ENCODE measurements at places on chromosomes 2 and 18.

DNA sequence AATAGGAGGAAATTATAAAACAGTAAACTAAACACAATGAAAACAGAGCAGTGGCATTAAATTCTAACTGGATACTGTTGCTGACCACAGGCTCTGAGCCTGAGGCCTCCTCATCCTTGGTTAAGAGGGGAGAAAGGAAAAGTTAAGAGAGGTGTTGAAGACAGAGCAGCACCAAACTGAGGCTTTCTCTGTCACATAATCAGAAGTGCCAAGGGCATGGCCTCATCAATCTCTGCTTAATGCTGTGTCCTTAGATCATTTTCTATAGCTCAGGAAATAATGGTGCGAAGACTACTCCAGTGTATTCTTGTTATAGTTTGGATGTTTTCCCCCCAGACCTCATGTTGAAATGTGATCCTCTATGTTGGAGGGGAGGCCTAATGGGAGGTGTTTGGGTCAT, 160.9 kb upstream of the SLC1A4 start:
- no peak for DNase-seq

GRCh38 chr18:35091841-35092240, 50.6 kb downstream of the MAPRE2 start:
- no peak for DNase-seq

DNA sequence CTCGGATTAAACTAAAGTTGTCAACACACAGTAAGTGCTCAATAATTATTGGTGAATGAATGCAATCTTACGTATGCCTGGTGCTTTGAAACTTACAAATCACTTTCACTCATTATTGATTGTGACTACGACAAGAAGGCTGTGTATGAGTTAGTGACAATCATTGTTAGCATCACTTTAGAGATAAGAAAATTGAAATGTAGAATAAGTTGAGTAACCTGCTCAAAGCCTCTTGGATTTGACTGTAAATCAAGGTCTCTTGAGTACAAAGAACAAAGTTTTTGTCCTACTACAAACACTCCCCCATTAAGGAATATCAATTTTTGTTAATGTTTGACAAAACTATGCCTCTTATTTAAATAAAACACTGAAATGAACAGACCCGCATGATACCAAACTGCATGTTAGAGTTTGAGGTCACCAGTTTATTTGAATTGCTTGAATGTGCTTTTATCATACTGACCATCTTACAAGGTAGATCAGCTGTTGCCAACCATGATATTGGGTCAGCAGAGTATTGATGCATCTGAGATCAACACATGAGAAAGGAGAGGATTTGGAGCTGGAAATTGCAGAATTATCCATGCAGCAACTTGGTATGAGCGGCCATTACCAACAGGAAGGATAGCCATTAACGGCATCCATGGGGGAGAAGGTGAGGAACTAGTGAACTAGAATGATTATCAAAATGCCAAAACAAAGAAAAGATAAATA, 142.1 kb downstream of the IRS1 start:
- no peak for DNase-seq

DNA sequence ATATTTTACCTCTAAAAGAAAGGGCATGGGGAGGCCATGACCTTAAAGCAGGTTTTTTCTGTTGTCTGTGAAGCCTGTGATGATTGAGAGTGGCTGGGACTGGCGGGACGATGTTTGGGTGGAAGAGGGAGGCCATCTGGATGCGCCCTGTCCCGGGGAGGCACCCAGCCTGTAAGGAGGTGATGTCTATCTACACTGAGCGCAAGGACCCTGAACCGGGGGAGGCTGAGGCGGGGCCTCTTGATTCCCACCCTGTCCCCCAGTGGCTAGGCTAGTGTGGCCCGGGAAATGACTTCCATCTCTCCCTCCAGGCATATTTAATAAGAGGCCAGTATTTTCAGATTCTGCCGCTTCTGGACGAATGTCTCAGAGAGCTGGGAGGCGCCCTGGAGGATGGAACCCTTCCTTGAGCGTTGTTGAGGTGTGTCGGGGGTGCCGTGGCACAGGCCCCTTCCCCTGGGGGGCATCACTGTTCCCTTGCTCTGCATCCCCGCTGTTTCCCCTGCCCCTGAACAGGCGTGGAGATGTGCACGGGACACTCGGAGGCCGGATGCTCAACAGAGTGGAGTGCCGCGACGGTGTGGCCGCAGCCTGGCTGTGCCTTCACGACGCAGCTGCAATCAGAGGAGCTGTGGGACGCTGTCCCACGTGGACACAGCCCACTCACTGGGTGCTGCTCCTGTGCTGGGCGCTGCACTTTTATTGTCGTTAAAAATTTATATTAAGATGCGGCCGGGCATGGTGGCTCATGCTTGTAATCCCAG, 185.4 kb downstream of the LDLRAD4 start:
- no peak for DNase-seq

GRCh38 chr2:225002656-225003045, 39.6 kb downstream of the DOCK10 start:
- DNase-seq = no peak

DNA sequence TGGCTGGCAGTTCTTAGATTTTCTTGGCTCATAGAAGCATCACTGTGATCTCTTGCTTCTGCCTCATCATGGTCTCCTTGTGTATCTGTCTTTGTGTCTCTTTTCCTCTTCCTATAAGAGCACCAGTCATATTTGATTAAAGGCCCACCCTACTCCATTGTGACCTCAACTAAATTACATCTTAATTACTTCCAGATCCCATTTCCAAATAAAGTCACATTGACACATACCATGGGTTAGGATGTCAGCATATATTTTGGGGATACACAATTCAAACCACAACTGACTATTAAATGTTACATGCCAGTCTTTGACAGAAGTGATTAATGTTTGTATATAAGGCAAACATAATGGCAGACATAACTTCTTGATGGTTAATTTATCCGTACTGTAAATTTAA, 27.3 kb upstream of the TMX3 start:
- DNase-seq = no peak

GRCh38 chr2:226573158-226573557, 226.5 kb downstream of the IRS1 start:
- DNase-seq = no peak

DNA sequence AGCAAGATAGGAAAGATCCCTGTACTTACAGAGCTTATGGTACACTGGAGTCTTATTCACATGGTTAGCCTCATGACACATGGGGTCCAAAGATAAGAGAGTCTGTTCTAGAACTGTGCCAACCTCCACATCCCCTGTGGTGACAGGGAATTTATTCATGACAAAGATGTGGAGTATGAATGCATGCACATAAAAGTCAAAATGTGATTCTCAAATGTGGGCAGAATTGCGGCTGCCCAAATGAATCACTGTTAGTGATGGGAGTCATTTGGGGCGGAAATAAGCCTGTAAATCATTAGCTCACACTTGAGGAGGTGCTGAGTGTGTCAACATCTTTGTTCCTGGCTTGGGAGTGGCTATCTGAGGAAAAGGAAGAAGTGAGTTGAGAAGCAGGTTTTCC, 560.6 kb downstream of the SLC4A3 start:
- no peak for DNase-seq

DNA sequence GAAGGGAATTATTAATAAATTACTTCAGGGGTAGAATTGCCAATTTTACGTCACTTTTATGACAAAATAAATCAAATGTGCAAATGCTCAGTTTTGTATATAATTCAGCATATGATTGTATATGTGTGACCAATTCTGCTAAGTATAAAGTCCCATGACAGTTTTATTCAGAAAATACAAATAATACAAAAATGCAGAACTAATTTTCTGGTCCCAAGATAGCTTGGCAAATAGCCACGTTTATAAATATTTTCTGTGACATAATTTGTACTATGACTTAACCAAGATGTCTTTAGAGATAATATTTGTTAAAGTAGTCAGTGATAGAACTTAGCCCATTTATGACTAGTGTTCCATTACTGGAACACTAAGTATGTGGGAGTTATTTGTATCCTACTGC, 24.2 kb upstream of the CAB39 start:
- DNase-seq = no peak

DNA sequence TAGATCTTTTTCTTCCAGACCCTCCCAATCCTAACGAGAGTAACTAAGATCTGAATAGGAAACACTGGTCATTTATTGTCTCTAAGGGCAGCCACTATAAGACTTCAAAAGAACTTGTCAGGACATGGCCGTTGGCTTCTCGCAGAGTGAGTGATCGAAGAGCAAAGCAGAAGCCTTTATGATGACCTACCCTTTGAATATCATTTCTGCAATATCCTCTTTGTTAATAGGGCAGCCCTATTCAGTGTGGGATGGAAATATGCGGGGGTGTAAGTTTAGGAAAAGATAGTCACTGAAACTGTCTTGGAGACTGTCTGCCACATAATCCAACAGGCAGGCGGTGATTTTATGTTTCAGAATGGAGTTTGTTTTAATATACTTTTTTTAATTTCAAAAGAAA, 70.9 kb downstream of the FBXO36 start:
- no peak for DNase-seq

- no peak for DNase-seq
These were observed 68.5 kb downstream of the TMEM18 start for GRCh38 chr2:608711-609110.

DNA sequence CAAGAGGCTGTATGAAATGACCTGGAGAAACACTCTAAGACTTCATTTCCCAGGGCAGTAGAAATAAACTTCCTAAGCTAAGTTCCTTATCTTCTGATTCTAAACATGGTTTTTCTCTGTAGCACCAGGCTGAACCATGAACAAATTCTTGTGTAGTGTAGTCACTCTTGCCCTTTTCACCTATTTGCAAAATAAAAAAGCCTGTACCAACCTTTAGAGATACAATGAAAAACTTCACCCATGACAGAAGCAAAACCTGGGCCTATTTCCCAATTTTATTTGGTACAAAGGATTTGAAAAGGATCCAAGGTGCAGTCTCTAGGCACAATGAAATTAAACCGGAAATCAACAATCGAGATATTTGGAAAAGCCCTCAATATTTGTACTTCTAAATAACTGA, 43.6 kb downstream of the POLR1A start:
- DNase-seq = no peak

GRCh38 chr2:58032016-58032763, 14.4 kb upstream of the VRK2 start:
- no peak for DNase-seq

- peak; percentile 31 for DNase-seq
These were observed 21.7 kb downstream of the DDX18 start for GRCh38 chr2:117835990-117836760.

- DNase-seq = no peak
These were observed 11.9 kb upstream of the ACTR3 start for GRCh38 chr2:113877711-113878598.

GRCh38 chr2:109715313-109715805, 78.7 kb upstream of the RGPD5 start:
- no peak for DNase-seq

DNA sequence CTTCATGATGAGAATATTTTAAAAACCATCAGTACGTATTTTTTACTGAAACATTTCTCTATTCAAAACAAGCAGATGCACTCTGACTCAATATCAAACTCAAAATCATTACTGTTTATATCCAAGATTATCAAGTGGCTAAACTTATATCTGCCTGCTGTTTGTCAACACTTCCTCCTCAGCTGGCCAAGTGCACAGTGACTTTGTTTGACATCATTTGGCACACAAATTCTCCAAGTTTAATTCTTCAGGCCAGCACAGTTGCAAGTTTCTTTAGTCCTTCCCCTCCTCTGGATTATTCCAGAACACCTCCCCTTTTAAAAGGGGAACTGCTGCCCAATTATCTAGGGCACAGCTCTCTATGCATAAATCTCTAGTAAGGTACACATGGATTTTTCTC, 346.6 kb downstream of the FSIP2 start:
- DNase-seq = no peak

GRCh38 chr2:85605406-85606115, 3.1 kb upstream of the TMEM150A start:
- no peak for DNase-seq

DNA sequence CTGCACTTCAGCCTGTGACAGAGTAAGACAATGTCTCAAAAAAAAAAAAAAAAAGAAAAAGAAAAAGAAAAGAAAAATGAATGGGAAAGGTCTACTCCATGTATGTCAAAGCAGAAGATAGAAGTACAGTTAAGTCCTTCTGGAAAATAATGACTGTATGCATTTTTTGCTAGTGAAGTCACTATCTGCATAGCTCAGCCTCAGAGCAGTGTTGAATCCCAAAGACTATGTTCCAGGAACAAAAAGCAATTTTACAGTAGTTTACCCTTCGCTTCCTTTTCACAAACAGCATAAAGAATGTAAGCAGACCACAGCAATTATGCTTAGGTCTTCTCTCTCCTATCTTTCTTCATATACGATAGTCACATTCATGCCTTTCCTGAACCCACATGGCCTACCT, 497.4 kb downstream of the CMPK2 start:
- no peak for DNase-seq

DNA sequence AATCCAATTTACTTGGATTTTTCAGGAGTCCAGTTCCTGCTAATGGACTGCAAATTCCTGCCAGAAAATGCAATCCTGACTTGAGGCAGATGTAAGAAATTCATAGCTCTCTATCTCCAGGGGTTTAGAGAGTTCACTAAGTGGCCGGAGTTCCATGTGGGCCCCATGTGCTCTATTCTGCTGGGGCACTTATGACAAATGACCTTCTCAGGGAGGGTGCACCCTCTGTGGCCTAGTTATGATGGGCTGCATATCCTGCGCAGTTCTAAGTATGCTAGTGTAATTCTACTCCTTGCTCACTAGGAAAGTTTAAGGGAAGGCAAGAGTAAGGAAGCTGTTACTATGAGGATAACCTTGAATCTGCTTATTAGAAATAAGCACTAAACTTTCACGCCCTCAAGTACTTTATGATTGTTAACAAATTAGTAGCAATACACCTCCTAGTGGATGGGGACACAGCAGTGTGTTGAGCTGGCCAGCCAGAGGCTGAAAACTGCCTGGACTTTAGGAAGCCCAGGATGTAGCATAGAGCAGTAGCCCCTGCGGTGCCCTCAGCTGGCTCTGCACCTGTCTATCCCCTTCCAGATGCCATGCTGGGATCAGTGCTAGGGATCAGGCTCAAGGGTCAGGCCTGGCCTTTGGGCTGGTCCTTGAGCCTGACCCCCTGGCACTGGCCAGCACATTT, 14.4 kb downstream of the SMYD1 start:
- DNase-seq = no peak

DNA sequence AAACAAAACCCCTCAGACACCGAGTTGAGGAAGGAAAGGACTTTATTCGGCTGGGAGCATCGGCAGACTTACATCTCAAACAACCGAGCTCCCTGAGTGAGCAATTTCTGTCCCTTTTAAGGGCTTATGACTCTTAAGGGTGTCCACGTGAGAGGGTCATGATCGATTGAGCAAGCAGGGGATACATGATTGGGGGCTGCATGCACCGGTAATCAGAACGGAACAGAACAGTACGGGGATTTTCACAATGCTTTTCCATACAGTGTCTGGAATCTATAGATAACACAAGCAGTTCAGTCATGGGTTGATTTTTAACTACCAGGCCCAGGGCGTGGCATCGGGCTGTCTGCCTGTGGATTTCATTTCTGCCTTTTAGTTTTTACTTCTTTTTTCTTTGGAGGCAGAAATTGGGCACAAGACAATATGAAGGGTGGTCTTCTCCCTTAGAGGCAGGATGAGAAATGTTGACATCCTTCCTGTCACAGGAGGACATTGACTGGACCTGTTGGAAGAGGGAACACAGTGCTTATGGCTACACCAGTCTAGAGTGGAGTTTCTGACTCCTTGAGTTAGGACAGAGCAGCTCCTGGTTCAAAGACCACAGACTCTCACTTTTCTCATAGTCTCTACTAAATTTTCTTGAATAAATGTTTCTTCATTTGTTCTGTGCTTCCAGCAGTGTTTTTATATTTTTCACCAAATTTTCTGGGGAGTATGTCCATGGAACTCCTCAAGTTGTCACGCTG, 35.8 kb downstream of the SPOPL start:
- no peak for DNase-seq

- DNase-seq = no peak
These were observed 57.8 kb upstream of the GPR45 start for GRCh38 chr2:105183555-105184323.
